ENCODE measurements at places on chromosomes 5 and 9. TPM values are rescaled to one million over a fixed set of nuclear protein-coding genes. Genes with fewer than 3 reads are reported as not detected.

KCTD16 gene
- total RNA-seq: under 0.01 TPM

MOB3B gene
- total RNA-seq: 1.9 TPM

RGS7BP gene
- 0.13 TPM for total RNA-seq

CAMK2A gene
- not detected for total RNA-seq

ADAMTS12 gene
- 1.2 TPM for total RNA-seq

FOXD4L5 gene
- total RNA-seq: under 0.01 TPM

DNA sequence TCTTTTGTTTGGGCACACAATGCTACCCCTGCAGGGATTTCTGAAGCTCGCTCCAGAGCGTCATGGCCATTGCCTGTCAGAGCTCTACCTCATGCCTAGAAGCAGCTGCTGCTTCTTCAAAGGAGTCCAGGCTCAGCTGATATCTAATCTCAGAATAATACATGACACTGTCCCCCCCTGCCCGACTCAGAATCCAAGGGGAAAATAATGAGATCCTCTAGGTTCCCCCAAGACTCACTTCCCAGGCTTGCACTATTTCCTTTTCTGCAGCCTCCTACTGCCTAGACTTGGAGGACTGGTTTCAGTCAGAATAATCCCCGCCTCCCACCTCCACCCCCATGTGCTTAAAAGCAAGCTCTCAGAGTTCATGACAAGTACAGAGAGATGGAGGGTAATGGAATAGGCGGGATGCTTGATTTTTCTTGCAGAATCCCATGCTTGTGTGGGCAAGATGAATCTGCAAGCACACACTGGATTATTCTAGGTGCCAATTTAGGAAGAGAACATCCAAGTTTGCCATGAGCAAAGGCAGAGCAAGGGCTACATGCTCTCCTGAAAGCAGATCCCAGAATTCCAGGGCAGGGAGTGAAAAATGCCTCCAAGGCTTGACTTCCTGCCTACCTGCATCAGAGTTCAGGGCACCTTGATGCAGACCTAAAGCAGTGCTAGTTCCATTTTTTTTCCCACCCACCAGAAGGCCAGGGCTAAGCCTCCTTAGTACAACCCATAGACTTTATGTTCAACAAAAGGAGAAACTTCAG, 97.4 kb upstream of the IFNK start:
- no peak for DNase-seq

GRCh38 chr9:37694355-37694754, 43.6 kb downstream of the FRMPD1 start:
- no peak for DNase-seq

DNA sequence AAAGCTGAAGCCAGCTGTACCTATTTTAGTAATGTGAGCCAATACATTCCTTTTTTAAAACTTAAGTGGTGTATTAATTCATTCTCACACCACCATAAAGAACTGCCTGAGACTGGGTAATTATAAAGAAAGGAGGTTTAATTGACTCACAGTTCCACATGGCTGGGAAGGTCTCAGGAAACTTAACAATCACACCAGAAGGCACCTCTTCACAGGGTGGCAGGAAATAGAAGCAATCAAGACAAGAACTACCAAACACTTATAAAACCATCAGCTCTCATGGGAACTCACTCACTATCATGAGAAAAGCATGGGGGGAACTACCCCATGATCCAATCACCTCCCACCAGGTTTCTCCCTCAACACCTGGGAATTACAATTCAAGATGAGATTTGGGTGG, 21.0 kb downstream of the ESM1 start:
- peak; percentile 28 for DNase-seq

DNA sequence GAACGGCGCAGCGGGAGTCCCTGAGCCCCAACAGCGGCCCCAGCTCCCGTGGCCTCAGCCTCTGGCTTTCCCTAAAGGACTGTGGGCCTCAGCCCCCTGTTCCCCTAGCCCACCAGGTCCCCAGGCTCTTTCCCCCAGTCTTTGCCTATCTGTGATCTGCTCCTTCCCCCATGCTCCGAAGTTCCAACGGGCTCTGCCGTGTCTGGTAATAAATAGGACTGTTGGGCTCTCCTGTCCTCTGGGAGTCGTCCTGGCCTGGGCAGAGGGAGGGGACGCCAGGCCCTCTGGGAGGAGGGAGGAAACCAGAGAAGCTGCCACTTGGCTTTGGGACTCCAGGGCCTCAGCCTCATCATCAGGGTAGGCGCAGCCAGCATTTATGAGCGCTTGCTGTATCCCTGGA, 28.1 kb downstream of the ADGRD2 start:
- DNase-seq: no peak

DNA sequence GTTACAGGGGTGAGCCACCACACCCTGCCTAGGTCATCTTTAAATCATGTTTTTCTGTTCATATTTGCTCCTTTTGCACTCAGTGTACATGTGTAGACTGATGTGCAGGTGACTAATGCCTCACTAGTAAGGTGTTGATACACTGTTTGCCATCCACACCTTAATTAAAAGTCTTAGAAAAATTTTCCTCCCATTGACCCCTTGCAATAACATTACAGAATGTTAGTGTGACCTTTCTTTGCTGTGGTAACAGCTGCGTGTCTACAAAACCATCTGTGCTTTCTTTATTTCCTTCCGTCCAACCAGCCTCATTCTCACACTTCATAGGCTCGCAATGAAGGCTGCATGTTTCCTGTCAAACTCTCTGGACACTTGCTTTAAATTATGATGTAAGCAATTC, 6.6 kb upstream of the CEMIP2 start:
- DNase-seq: peak; percentile 17

All from dermis microvascular lymphatic vessel endothelial cell (primary cell).